ENCODE measurements at places on chromosomes 11 and 22. TPM values are rescaled to one million over a fixed set of nuclear protein-coding genes. Genes with fewer than 3 reads are reported as not detected.

Gene MS4A8
- total RNA-seq: not detected

Gene SLC5A1
- total RNA-seq: 97.4 TPM

- DNase-seq: no peak
These were observed 27.1 kb downstream of the TSKU start for GRCh38 chr11:76810151-76810853.

Gene KRTAP5-1
- total RNA-seq: not detected

Gene TYMP
- 19.0 TPM for total RNA-seq

Gene TMEM45B
- total RNA-seq: not detected

Gene MAPK11
- 7.5 TPM for total RNA-seq

GRCh38 chr11:104784684-104785460, 113.4 kb downstream of the CASP12 start:
- DNase-seq: no peak

DNA sequence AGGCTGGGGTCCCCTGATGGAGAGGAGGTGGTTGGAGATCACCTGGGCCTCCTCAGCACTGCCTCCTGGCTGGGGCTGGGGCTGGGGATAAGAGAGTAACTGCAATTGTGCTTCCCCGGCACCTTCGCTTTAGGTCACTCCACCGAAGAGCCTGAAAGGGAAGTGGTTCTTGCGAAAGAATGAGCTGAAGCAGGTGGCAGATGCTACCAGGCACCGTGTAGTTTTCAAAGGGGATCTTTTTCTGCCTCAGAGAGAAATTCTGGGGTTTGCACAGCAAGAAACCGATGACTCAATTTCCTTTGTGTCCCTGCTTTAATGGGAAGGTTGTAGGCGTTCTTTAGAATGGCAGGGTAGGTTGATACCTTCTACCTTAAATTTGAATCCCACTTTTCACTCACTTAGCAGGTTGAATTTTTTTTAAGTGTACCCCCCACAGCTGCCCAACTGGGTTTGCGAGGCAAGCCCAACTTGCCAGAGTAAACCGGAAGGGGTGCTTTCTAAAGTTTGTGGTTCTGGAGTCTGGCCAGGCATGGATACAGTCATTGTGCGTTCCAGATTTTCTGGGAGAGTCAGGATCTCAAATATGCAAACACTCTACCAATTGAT, 5.3 kb downstream of the CD44 start:
- no peak for DNase-seq

Gene HIKESHI
- total RNA-seq: 43.7 TPM

DNA sequence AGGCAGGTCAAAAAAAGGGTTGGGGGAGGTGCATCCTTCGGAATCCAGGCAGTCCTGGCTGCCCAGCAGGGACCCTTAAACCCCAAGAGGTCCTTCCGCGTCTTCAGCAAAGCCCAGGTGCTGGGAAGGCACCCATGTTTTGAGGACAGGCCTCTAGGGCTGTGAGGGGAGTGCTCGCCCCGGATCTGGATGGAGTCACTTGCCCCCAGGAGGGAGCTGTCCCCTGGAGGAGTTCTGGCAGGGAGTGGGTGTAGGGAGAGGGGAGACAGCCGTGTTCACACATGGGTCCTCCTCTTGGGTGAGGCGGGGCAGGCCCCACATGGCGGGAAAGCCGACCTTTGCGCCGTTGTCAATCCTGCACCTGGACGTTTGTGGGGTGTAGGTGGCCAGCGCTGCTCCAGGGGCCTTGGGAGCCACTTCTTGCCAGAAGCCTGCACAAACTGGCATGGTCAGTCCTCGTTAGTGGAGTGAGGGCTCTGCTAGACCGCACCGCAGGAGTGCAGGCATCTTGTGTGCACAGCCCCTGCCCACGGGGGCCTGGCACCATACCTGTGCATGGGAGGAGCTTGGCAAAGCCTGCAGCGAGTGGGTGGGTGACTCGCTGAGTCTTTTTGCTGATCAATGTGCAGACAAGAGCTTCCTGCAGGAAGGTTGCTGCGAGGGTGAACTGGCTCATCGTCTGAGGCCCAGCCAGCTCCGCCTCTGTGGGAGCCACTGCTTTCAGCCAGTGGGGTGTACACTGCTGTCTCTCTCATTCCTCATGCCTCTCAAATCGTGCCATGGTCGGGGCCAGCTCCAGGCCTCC, 16.0 kb downstream of the PPIL2 start:
- DNase-seq: no peak

DNA sequence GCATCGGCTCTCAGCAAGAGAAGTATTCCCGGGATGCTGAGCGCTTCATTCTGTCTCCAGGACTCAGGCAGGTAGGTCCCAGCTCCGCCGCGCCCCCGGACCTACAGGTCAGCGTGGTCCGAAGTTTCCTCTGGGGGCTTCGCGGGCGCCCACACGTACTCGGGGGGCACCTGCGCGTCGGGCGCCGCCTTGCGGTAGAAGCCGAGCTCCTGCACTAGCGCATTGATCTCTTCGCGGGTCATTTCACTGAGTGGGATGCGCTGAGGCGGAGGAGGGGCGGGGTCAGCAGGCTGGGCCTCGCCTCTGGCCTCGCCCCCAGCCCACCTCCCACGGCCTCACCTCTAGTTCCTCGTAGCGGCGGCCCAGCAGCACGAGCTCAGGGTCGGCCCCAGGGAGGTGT, 2.5 kb downstream of the SELENOM start:
- no peak for DNase-seq

Gene SCGB1C1
- not detected for total RNA-seq

GRCh38 chr22:42922374-42923191, 65.5 kb upstream of the ARFGAP3 start:
- DNase-seq: peak; percentile 55

DNA sequence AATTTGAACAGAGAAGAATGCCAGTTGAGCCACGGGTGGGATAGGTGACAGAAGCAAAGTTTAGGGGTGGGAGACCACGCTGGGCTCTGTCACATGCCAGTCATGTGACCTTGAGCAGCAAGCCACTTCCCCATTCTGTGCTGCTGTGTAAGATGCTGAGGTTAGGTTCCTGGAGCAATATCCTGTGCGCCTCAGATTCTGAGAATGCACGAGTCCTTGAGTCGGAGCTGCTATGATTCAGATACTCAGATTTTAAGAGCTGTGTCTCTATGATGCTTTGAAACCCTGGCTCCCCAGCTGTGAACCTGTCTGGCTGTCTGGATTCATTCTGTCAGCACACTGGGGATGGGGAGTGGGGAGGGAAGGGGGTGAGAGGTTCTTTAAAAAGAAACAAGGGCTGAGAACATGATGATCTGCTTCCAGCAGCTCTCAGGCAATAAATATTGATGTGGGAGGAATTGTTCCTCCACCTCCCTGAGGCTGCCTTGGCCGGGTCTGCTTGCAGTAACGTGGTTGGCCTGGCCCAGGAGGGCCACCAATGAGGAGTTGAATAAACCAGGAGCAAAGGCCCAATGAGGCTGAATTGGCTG, 24.0 kb downstream of the SLCO2B1 start:
- no peak for DNase-seq

GRCh38 chr11:41522391-41522790, 62.9 kb upstream of the LRRC4C start:
- no peak for DNase-seq

GRCh38 chr11:124183068-124183467, at the start of gene OR10D3:
TSS of gene OR10D3 (plus strand) at chr11:124183345. CDS start at chr11:124185270, 1,925 bp downstream.
- no peak for DNase-seq

DNA sequence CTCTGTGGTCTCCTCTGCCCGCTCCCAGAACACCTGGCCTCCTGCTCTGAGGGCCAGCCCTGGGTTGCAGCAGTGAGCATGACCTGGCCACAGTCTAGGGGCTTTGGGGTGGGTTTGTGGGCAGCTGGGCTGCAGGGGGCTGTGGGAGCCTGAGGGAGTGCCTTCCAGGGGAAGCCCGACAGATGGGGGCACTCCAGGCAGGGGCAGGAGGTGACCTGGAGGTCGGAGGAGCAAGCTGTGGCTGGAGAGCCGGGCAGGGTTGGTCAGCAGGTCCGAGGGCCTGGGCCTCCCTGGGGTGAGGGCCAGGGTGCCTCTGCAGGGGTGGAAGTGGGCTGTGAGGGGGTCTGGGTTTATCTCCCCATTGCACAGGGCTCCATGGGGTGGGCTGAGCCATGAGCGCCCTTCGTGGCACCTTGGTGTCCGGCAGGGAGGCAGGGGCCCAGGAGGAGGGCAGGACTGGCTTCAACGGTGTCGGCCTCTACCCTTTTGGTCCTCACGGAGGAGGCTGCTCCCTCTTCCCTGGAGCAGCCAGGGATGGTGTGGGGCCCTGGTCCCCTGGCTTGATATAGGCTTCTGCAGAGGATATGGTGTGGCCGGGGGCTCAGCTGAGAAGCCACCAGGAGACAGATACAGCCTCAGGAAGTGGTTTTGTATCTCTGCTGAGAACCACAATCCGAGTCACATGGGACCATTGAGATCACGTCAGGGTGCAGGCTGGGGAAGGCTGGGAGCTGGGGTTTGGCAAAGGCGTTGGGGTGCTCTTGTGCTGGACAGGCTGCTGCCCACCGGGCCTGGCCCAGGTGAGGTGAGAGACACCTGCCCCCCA, 22.3 kb downstream of the KCNQ1 start:
- DNase-seq: no peak

Gene LRRC74B
- total RNA-seq: not detected

DNA sequence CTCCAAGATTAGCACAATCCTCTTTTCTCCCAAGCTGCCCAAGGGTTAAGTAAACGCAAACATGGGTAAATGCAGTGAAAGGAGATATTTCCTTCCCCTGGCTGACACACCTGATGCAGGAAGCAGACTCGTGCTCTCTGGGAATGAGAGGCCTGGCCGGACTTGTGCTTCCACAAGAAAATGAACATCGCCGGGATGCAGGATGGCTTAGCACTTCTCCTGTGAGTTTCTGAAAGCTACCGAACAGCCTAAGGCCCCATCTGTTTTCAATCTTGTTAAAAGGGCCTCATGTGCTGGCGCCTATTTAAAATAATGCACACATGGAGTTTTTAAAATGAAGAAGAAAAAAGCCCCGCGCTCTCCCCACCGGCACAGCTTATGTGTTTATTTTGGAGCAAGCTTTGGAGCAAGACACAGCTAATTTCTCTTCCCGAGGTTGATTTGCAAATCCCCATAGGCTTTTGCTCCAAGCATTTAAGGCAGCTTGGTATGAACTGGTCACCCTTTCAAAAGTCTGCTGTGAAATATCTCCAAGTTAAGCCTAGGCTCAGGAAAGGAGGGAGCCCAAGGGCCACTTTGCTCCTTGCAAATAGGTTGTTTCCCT, 100.9 kb downstream of the SYN3 start:
- no peak for DNase-seq

Data from right cardiac atrium (tissue), 5 donors.